Metanephros (tissue), 2 donors: ENCODE measurements at places on chromosomes 2 and 18. TPM values are rescaled to one million over a fixed set of nuclear protein-coding genes. Genes with fewer than 3 reads are reported as not detected.

ALKAL2 gene
- 2.7 TPM for total RNA-seq

SGO2 gene
- 4.6 TPM for total RNA-seq

UBE2F gene
- 43.8 TPM for total RNA-seq

LYPD6B gene
- 13.0 TPM for total RNA-seq

CRYBA2 gene
- not detected for total RNA-seq

PTGR3 gene
- total RNA-seq: 26.3 TPM

TDRD15 gene
- 0.06 TPM for total RNA-seq

ERFE gene
- total RNA-seq: 5.1 TPM
